T-helper 22 cell (primary cell): ENCODE measurements at places on chromosomes 1 and 21.

GRCh38 chr1:121483961-121484424 is 299.2 kb downstream of the SRGAP2C start:
- DNase-seq = no peak

DNA sequence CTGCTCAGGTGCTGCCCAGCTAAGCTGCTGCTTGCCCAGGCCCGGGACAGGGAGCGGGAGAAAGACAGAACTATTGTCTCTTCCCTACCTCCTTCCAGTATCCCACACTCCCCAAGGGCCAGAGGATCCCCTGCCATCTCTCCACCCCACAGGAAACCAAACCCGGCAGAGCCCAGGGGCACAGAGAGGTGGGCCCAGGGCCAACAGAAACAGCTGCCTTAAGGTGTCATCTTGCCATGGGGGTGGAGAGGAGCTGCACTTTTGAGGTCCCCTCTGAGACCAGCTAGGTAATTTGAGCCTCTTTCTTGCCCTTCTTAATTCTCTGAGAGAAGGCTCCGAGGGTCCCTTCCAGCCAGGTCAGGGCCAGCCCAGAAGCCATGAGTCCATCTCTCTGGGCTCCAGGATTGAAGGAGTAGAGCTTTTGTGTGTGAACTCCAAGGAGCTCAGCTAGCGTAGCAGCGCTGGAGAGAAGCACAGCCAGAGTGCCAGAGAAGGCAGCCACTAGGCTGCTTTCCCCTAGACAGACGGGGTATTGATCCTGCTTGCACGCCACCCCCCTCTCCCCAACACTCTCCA is 9.7 kb upstream of the GPR61 start:
- DNase-seq = no peak

DNA sequence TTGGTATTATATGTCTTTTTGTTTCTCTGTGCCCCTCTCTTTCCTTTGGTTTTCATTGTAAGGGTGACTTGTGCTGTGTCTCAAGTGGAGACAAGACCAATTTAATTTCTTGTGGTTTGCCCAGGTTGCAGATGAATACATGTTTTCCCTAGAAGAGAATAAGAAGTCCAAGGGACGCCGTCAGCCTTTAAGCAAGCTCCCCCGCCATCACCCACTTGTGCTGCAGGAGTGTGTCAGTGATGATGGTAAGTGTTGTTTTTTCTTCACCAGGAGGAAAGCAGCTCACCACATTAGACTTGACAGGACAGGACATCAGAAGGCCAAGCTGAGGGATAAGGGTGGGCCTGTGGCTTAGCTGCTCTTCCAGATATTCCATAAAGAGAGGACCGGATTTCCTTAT is 23.8 kb upstream of the ST3GAL3 start:
- DNase-seq = no peak

DNA sequence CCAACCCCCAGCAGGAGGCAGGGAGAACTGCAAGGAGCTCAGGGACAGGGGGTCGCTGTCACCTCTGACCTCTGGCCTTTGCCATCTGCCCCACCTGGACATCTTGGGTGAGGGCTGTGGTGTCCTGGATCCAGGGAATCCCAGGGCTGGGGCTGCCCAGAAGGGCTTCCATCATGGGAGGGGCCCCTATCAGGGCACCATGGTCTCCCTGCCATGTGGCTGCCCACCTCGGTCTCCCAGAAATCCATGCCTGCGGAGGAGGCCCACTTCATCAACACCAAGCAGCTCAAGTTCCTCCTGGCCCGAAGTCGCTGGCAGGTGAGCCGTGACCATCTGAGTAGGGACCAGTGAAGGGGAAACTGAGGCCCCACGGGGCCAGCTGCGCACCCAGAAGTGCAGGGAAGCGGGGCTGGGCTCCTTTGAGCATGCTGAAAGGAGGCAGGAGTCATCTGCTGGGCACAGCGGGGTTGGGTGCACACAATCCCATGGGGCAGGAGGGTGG is 36.1 kb downstream of the TRIM11 start:
- no peak for DNase-seq

DNA sequence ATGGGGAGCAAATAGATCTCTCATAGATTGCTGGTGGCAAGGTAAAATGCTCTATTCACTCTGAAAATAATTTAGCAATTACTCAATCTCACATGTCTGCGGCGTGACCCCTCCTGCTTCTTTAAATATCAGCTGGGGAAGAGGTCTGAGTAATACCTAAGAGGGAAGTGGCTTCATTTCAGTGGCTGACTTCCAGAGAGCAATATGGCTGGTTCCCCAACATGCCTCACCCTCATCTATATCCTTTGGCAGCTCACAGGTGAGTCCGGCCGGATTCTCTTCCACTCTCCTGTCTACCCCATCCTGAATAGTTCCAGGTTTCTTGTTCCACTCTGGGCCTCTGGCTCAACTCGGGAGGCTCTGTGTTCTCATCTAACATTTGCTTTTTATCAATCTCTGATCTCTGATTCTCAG is at the start of gene SLAMF7:
TSS of gene SLAMF7 (plus strand) at position 150 of the 414 bp plus-strand sequence. CDS start at position 205, 55 bp downstream.
- no peak for DNase-seq

DNA sequence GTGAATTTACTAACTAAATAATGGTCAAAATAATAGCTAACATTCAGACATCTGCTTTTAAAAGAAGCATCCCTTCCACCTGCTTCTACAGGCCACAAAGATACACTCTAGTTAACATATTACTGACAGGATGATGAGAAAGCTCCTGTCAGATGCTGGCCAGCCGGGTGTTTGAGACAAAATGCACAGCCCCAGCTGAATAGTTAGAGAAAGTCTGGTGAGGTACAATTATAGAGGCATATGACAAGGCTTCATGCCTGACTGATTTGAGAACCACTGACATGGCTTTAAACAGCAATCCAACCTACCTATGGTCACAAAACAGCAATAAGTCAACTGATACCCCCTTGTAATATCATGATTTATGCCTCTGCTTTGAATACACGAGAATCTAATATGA is 137.0 kb downstream of the DENND1B start:
- no peak for DNase-seq

DNA sequence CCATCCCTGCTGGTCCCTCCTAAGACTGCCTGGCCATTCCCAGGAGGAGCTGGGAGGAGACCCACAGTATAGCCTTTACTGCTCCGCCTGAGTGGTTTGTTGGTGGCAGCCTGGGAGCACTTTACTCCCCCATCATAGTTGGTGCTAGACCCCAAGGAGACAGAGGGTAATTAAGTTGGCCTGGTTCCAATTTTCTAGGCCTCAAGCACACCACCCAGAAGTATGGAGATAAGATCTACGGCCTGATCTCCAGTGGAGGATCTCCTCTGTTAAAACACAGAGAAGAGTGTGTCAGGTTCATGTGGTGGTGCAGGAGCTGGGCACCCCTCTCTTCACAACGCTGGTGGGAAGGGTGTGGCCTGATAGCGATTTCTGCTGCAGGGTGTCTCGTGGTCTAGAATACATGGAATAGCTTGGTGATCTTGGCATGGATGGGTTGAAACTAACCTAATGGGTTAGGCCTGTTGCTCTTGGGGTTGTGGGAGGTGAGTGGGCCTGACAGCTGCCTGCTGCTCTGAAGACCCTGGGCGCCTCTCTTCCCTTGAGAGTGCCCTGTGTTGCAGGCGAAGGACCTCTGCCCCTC is 68.5 kb downstream of the FASLG start:
- DNase-seq = no peak

DNA sequence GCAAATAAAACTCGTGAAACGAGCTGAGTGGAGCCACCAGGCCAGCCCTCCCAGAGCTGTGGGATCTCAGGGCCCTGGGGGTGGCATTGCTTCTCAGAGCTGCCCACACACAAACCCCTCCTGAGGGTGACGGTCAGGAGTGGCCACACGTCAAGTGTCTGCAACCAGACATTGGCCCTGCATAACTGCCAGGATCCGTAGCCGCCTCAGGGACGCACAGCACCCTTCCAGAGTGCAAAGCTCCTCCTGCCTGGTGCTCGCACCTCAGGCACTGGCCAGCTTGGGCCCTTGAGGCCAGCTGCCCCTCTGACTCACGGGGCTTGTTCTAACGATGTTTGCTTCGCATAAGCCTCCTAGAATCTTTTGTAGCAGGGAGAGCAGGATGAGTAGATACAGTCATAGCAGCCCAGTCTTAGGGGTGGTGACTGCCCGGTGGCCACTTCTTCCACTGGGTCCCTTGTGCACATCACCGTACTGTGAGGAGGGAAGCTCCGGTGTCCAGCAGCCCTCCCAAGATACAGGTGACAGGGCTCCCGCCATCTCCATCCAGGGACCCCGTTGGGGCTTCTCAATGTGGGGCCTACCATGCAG is 5.0 kb downstream of the WNT3A start:
- no peak for DNase-seq

DNA sequence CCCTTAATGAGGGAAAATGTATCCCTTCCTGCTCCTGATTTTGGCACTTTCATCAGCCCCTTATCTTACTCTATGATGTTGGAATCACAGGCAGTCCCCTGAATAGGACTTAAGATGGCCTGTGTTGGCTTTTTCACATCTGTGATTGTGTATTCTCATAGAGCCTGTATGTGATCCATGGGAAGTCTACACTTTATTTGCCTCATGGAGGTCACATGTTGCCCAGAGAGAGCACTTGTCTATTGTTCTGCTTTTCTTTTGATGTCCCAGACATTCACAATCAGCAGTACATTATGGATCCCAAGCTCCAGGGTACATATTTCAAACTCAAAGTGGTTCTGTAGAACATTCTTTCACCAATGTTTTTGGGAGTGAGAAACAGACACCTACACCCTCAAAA is 885.2 kb upstream of the ADGRL2 start:
- DNase-seq = no peak

- DNase-seq = no peak
These were observed 20.5 kb upstream of the MTF1 start for GRCh38 chr1:37879865-37880264.

DNA sequence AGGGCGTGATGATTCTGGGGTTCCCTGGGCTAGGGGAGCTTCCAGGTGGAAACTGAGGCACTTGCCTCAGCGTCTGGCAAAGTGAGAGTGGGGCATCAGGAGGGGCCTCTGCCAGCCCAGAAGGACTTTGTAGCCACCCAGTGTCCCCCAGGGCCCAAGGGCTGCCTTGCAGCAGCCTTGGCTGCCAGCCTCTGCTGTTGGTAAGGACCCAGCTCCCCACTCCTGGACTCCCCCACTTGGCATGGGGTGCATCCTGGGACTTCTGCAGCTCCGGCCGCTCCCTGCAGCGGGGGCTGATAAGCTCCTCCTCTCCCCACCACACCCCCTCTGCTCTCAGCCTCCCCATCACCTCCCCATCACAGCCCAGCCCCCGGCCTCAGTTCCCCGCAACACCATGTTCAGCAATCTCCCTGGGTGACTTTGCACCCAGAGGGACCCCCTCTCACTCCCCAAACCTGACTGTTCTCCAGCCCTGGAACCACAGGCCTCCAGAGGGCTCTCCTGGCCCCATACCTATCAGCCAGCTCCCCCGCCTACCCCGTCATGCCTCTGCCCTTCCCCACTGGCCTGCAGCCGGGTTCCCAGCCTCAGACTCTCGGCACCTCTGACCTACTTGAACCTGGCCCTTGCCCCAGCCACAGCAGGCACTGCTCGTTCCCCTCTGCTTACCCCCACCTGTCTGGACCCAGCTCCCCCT is 113.0 kb downstream of the CRYAA start:
- DNase-seq = no peak

DNA sequence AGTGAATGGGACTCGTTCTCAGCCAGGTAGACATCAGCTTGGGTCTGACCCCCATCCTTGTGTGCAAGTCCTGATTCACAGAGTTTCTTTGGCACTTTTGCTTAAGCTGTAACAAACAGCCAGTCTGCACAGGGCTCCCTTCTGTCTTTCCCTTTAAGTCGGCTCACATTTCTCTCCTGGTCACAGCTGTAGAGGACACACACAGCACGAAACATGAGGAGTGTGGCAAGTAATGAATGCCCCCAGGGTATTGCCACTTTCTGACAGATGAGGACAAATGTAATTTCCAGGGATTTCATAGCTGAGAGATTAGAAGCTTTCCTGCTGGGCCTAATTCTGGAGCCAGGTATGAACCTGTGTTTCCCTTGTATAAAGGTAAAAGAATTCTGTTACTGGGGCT is 423.5 kb downstream of the KIF26B start:
- no peak for DNase-seq

DNA sequence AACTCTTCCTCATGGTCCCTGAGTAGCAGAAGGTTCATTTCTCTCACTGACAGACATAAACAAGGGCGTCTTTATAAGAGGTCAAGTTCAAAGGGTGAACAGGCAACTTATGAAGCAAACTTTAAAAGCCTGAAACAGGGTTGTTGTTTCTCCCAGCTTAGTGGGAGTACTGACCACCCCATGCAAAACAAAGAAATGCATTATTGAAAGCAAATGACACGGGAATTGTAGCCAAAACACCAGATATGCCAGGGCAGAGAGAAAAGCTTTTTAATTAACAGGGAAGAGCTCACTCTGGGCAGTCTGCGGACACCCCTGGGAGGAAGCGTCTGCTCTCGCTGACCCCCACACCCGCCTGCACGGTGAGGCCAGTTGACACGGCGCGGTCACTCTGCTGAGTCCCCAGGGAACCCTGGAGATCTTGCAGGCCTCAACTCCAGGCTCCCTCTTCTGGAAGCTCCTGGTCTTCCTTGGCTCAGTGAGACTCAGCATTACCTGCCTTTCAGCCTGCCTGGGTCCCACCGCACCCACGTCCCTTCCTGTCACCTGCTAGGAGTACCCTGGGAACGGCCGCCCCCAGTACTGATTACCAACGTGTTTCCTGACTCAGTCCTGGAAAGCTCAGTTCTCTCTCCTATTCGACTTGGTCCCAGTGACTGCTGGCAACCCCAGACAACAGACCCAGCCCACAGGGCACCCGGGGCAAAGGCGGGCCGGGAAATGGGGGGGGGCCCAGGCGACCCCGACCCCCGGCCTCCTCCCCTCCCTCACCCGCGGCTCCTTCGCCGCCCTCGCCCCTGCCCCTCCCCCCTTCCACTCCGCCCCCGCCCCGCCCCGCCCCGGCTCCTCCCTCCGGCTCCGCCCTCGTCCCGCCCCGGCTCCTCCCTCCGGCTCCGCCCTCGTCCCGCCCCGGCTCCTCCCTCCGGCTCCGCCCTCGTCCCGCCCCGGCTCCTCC is 972 bp downstream of the CFAP410 start:
- DNase-seq = peak; percentile 51

DNA sequence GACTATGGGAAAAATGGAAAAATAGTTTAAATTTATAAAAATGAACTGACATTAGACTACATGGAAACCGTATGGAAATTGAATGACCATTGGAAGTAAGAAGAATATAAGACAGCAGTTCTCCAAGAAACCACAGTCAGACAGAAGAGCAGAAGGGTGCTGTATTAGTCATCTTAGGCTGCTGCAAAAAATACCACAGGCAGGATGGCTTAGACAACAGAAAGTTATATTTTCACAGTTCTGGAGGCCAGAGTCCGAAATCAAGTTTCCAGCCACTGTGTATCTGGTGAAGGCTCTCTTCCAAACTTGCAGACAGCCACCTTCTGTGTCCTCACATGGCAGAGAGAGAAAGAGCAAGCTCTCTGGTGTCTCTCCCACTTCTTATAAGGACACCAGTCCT is 175.2 kb downstream of the DSCAM start:
- DNase-seq = no peak

GRCh38 chr1:161440312-161440894 is 64.9 kb upstream of the FCGR2A start:
- peak; percentile 16 for DNase-seq

- DNase-seq = peak; percentile 43
These were observed 6.7 kb downstream of the NCDN start for GRCh38 chr1:35564037-35564883.

GRCh38 chr1:21586222-21586621 is 77.0 kb downstream of the ALPL start:
- no peak for DNase-seq

GRCh38 chr1:66492424-66492823 is 41.5 kb upstream of the SGIP1 start:
- no peak for DNase-seq
